ENCODE measurements at places on chromosomes 2 and 18. TPM values are rescaled to one million over a fixed set of nuclear protein-coding genes. Genes with fewer than 3 reads are reported as not detected.

GRCh38 chr2:145530653-145531052 lies 1010.7 kb upstream of the ZEB2 start:
- H3K4me3 ChIP-seq: no peak overlapping the region
- DNase-seq: no peak
- no peaks in the 10 kb centered on the region for H3K27me3 ChIP-seq

GRCh38 chr2:216949700-216950413 lies 90.0 kb upstream of the TNP1 start:
- H3K4me1 ChIP-seq: no peaks in the 10 kb centered on the region
- H3K4me3 ChIP-seq: no peak overlapping the region
- no peaks in the 10 kb centered on the region for H3K36me3 ChIP-seq
- no peak for DNase-seq
- no peak overlapping the region for H3K27ac ChIP-seq
- peaks cover 15% of the 10 kb centered on the region for H3K27me3 ChIP-seq

DNA sequence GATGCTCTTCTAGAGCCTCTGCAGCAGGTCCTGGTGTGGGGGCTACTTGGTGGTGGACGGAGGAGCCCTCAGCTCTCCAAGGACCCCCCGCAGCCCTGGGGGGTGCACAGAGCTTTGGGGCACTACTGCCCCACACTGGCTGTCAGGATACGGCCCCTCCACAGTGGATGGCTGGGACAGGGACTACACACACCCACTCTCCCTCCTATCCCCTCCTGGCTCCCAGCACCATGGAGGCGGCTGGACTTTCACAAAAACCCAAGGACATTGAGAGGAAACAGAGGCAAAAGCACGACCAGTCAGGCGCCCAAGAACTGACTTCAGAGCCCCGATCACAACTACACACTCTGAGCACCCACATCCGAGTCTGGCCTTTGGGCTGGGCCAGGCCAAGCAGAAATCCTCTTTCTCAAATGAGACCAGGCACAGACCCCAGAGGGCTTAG lies 12.6 kb downstream of the GPR35 start:
- H3K4me3 ChIP-seq: no peak overlapping the region
- H3K27ac ChIP-seq: no peak overlapping the region
- DNase-seq: no peak
- H3K36me3 ChIP-seq: peaks cover 25% of the 10 kb centered on the region

DNA sequence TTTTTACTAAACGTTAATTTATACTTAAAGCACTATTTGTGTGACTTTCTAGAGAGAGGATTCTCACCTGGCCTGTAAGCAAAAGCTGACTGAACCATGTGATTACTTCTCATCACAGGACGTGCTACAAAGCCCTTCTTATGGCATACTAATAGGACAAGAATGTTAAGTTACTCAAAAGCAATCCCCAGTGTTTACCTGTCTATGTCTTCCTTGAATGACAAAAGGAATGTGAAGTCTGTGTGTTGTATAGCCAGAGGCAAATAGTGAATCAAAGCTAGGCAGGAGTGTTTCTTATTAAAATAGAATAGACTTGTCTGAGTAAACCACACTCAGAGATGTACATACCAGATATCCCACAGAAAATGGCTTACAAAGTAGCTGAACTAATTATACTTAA lies 1465.5 kb downstream of the SUCLG1 start:
- H3K36me3 ChIP-seq: no peaks in the 10 kb centered on the region
- H3K4me1 ChIP-seq: no peaks in the 10 kb centered on the region
- no peak for DNase-seq
- no peak overlapping the region for H3K27ac ChIP-seq
- H3K27me3 ChIP-seq: no peaks in the 10 kb centered on the region
- H3K4me3 ChIP-seq: no peak overlapping the region

GRCh38 chr18:25103468-25104155 lies 248.4 kb downstream of the ZNF521 start:
- no peaks in the 10 kb centered on the region for H3K27me3 ChIP-seq
- H3K36me3 ChIP-seq: no peaks in the 10 kb centered on the region
- no peak for DNase-seq

GRCh38 chr18:7575465-7576028 lies 8.4 kb downstream of the PTPRM start:
- no peak overlapping the region for H3K4me3 ChIP-seq
- no peak overlapping the region for H3K27ac ChIP-seq
- H3K27me3 ChIP-seq: peaks cover 2% of the 10 kb centered on the region
- no peaks in the 10 kb centered on the region for H3K36me3 ChIP-seq

- H3K27me3 ChIP-seq: peaks cover 53% of the 10 kb centered on the region
- no peak overlapping the region for H3K27ac ChIP-seq
- DNase-seq: no peak
- no peaks in the 10 kb centered on the region for H3K36me3 ChIP-seq
These were observed 56.4 kb downstream of the FAM168B start for GRCh38 chr2:131036696-131037397.

DNA sequence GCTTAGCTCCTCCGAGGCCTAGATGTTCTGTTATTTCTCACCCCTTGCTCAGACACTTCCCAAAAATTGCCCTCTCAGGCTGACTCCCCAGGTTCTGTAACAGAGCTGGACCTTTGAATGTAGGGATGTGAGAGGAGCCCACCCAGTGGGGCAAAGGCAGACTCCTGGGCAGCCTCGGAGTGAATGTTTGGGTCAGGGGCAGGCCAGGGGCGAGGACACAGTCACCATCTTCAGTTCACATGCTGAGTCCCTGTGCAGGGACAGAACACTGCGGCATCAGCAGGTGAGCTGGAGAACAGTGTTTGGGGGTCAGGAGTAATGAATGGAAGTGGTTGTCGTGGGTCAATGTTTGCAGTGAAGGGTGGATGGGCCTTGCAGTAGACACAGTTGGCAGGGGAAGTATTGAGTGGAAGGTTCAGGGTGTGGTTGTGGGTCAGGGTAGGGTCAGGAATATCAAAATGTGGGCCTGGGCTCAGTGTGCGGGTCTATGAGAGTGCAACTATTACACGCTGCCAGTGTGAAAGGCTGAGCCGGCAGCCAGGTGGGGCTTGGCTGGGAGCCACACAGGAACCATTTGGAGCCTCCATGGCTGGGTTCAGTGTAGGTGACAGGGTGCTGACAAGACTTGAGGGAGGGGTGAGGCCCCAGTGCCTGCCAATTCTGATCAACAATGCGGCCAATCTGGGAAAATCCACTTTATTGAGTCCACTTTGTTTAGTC lies 4.4 kb downstream of the IHH start:
- peaks cover 58% of the 10 kb centered on the region for H3K27me3 ChIP-seq
- H3K4me3 ChIP-seq: no peak overlapping the region
- no peak for DNase-seq
- H3K36me3 ChIP-seq: no peaks in the 10 kb centered on the region

- peaks cover 26% of the 10 kb centered on the region for H3K4me1 ChIP-seq
- H3K27me3 ChIP-seq: no peaks in the 10 kb centered on the region
- no peak overlapping the region for H3K27ac ChIP-seq
- no peak overlapping the region for H3K4me3 ChIP-seq
These were observed 2.5 kb downstream of the APLF start for GRCh38 chr2:68469935-68470334.

GRCh38 chr2:48433682-48434081 lies 96.3 kb upstream of the STON1 start:
- peaks cover 8% of the 10 kb centered on the region for H3K27me3 ChIP-seq
- H3K4me1 ChIP-seq: peaks cover 13% of the 10 kb centered on the region
- no peak overlapping the region for H3K27ac ChIP-seq

DNA sequence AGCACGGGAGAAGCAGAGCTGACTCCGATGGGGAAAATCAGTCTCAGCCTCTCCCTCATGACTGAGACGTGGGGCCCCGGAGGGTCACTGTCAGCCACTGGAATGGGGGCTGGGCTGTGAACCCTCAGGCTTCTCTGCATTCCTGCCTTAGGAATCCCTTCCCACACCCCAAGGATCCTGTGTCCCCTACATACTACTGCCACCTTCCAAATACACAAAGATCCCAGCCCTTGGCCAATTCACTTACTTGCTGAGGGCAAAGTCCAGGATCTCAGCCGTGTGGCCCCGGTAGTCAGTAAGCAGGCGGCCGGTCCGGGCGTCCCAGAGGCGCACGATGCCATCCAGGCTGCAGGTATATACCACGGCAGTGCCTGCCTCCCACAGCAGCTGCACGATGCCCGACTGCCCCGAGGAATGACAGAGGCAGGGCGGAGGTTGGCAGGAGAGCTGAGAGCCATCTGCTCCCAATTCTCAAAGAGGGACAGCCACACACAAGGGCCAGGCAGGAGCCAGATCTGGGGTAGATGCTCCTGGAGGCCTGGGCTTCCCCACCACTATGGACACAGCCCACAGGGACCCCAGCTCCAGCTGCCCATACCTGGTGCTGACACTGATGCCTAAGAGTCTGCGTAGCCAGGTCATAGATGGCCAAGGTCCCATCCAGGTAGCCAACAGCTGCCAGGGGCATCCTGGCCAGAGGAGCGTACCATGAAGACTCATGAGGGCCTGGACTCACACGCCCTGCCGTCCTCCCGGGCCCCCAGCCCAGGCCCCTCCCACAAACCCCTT lies 4.2 kb downstream of the GPBAR1 start:
- no peak for DNase-seq
- H3K27me3 ChIP-seq: no peaks in the 10 kb centered on the region
- H3K4me1 ChIP-seq: peaks cover 23% of the 10 kb centered on the region
- peaks cover 14% of the 10 kb centered on the region for H3K36me3 ChIP-seq
- H3K27ac ChIP-seq: no peak overlapping the region

DNA sequence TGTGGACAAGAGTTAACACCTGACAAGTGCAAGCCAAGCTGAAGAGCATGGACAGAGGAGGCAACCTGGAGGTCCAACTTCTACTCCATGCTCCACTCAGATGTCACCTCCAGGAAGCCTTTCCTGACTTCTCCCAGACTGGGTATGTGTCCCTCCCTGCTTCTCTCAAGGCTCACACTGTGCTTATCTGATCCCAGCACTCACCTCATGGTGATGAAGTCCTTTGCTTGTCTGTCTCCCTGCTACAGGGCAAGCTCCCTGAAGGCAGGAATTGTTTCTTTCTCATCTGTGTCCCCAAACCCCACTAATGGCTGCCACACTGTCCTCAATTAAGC lies 2.7 kb upstream of the SLC30A3 start:
- peaks cover 43% of the 10 kb centered on the region for H3K27me3 ChIP-seq
- no peak overlapping the region for H3K27ac ChIP-seq
- peaks cover 22% of the 10 kb centered on the region for H3K4me1 ChIP-seq
- H3K36me3 ChIP-seq: no peaks in the 10 kb centered on the region
- DNase-seq: no peak

GRCh38 chr2:26717362-26717761 lies 24.8 kb downstream of the KCNK3 start:
- H3K36me3 ChIP-seq: no peaks in the 10 kb centered on the region
- DNase-seq: no peak
- H3K4me3 ChIP-seq: no peak overlapping the region
- H3K4me1 ChIP-seq: no peaks in the 10 kb centered on the region
- no peak overlapping the region for H3K27ac ChIP-seq
- peaks cover 6% of the 10 kb centered on the region for H3K27me3 ChIP-seq

GRCh38 chr2:148721991-148722777 lies 77.6 kb downstream of the EPC2 start:
- H3K36me3 ChIP-seq: peaks cover 34% of the 10 kb centered on the region
- peaks cover 43% of the 10 kb centered on the region for H3K4me1 ChIP-seq
- no peak overlapping the region for H3K4me3 ChIP-seq
- no peak overlapping the region for H3K27ac ChIP-seq

DNA sequence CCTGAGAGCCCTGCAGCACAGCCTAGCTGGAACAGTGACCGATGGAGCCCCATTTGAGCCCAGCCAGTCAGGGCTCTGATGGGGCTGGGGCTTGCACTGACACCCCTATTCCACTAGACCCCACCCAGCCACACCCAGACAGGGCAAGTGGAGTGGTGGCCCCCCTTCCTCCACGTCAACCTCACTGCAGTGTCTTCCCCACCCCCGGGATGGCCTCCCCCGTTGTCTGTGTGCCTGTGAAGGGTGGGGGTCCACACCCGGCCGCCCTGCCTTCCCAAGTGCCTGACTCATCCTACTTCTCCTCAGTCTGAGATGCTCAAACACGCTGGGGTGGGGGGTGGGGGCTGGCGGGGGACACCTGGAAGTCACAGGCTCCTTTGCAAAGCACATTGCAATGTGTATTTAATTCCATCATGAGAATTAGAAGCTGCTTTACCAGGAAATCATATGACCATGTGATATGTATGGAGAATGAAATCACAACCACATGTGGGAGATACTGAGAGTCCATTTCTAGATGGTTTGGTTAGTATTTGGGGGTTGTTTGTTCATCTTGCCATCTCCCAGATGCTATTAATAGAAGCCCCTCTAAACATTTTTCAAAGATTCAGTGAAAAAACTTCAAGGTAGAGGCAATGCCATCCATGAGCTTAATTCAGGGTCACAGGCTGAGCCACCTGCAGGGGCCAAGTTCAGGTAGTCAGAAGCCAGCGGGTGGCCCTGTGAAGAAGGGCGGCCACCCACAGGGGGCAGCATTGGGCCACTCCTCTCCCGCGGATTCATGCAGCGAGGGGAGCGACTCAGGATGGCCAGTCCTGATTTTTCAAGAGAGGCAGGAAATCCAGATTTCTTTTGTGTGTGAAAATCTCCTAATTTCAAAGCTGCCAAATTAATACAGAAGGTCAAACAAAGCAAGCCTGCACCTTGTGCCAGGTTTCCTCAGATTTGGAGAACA lies 22.7 kb upstream of the GMPPA start:
- DNase-seq: peak; percentile 70
- H3K27me3 ChIP-seq: no peaks in the 10 kb centered on the region
- no peaks in the 10 kb centered on the region for H3K36me3 ChIP-seq
- H3K4me1 ChIP-seq: no peaks in the 10 kb centered on the region

DNA sequence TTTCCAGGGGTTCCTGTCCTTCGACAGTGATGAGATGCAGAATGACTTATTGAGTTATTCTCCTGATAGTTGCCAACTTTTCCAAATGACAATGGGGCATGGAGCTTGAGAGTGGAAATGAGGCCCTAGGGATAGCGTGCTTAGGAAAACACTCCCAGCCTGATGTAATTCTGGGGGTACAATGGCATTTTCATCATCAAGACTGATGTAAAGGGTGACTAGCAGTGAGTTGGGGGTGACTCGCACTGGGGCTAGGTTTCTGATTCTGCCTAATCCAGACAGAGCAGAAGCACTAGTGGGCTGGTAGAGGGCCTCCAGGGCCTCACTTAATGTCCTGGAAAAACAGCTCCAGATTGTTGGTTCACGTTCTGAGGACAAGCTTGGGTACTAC lies 34.0 kb upstream of the IL37 start:
- peaks cover 28% of the 10 kb centered on the region for H3K4me1 ChIP-seq
- no peak for DNase-seq
- peaks cover 28% of the 10 kb centered on the region for H3K27me3 ChIP-seq

- H3K4me3 ChIP-seq: no peak overlapping the region
- H3K27me3 ChIP-seq: no peaks in the 10 kb centered on the region
- DNase-seq: no peak
- H3K36me3 ChIP-seq: peaks cover 5% of the 10 kb centered on the region
These were observed 44.4 kb upstream of the IL1R2 start for GRCh38 chr2:101947374-101947773.

DNA sequence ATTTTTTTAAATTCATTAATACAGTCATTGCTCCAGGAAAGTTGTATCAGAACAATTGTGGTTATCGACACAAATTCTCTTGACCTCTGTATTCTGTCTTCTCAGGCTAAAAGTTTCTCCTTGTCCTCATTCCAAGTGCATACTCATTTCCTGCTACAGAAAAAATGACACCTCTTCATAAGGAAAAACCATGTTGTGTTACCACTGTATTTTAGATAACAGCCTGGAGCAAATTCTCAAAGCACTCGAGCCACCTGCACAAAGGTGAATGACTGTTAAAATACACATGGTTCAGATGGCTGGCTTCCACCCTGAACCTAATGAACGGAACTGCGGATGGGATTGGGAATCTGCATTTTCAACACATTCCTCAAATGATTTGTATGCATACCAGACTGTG lies 586.5 kb downstream of the EPHA4 start:
- H3K4me1 ChIP-seq: no peaks in the 10 kb centered on the region
- DNase-seq: no peak
- H3K4me3 ChIP-seq: no peak overlapping the region
- peaks cover 3% of the 10 kb centered on the region for H3K27me3 ChIP-seq

The CNDP1 gene
- total RNA-seq: not detected

The MYO1B gene
- total RNA-seq: 1.6 TPM

The CKAP2L gene
- 68.8 TPM for total RNA-seq

All from activated CD8-positive, alpha-beta memory T cell treated with anti-CD3 and anti-CD28 coated beads, Interleukin-2, amount 10 ng/mL, durations not matched to agents 7 days and 5 days (primary cell).